ENCODE measurements at places on chromosomes 2 and 18.

DNA sequence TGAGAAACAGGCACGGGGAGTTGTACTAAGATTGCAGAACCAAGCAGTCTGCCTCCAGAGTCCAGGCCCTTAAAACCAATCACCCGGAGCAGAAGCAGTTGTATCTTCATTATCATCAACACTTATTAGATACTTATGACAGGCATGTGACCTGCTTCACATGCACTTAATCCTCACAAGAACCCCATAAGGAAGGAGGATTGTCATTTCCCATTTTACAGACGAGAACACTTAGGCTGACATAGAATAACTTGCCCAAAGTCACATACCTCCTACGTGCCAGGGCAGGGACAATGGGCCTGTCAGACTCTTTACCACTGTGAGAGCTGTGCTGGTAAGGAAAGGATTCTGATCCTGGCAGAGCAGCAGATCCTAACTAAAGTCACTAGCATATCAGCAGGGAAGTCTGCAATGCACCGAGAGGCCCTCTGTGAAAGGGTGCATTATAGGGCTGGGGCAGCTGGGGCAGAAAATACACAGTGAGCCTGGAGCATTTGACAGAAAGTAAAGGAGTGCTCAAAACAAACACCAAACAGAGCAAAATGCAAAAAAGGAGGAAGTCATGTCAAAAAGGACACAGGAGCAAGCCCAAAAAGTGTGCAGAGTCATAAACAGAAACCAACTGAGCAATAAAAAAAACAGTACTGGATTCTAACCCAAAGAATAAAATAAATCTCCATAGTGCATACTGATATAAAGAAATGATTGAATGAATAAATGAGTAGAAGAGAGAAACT, 55.9 kb upstream of the SP3 start:
- DNase-seq, result no peak

DNA sequence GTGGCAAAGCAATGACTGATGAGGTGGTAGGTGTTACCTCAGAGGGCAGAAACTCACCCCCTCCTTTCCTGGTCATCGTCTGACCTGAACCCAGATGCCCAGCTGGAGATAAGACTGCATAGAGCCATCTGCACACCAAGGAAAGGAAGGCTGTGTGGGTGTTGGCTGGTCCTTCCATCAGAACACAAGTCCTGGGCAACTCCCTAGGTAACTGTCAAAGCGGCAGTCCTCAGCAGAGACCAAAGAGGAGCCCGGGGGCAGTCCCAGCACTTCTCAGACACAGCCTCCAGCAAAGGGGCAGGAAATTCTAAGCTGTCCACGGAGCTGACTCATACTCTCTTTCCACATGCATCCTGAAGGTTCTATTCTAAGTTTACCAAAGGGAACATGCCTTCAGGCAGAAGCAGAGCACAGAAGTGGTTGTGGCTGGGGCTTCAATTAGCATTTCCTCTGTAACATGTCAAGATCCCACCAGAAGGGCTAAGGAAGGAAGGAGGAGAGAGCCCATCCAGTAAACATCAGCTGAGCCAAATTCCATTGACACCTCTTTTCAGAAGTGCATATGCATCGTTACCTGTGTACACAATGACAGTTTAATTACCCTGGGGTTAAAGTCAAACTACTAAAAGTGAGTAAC, 54.7 kb downstream of the SPRED2 start:
- no peak for DNase-seq

DNA sequence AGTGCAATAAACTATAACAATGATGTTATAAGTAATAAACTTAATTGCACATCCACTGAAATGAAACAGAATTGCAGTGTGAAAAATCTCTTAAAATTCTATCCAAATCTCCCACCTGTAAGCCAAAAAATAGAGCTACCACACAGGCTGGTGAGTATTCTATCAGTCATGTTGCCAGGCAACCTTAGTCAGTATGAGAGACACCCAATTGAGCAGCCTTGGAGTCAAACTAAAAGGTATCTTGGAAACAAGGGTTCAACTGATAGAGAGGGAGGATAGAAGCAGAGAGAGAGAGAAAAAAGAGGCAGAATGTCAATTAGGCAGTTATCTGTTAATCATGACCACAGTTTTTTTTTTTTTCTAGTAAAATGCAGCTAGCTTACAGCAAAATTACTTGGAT, 45.8 kb downstream of the GALNT13 start:
- DNase-seq, result no peak

DNA sequence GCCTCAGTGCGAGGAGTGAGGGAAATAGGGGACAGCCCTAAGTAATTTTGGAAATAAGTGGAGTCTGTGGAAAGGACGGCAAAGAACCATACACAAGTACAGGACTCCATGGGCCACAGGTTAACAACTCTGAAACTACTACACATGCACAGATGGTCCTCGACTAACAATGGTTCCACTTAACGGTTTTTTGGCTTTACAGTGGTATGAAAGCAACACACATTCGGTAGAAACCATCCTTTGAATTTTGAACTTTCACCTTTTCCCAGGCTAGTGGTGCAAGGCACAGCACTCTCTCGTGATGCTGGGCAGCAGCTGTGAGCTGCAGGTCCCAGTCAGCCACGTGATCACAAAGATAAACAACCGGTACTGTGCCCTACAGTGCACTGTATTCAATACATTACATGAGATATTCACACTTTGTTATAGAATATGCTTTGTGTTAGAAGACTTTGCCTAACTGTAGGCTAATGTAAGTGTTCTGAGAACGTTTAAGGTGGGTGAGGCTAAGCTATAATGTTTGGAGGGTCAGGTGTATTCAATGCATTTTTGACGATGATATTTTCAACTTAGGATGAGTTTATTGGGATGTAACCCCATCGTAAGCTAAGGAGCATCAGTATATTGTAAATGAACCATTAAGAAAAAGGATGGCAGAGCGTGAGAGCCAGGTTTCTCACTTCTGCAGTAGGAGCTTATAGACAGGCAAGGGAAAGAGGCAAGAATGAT, 44.6 kb downstream of the TBC1D8 start:
- no peak for DNase-seq

DNA sequence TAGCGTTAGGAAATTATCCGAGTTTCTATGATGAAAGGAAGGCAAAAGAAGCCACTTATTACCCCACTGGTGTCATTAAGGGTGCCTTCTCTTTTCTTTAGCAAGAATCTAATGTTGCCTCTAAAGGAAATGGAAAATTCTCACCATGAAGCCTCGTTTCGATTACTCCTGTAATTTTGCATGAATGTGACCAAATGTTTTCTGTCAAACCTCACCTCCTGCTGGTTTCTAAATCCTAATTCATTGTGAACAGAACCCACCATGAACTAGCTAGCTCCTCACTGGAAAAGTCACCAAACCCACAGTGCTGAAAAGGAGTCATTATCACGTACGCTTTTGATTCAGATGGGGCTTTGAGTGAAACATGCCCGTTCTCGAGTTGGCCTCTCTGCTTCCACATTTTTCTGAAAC, 119.9 kb downstream of the COPS8 start:
- no peak for DNase-seq

DNA sequence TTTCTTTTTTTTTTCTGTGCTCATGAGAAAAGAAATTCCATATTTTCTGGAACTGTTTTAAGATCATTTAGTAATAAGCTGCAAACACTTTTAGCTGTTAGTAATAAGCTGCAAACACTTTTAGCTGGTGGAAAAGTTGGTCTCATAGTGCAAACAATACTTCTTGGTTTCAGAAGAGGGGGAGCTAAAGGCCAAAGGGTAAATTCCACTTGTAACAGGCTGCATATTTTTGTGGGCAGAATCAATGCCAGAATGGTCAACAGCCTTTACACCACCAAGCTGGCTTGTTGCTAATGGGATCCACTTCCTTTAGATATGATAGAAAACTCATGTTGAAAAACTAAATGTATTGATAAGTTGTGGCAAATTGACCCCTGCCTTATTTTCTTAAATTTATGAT, 356.8 kb downstream of the NR4A2 start:
- DNase-seq, result no peak

DNA sequence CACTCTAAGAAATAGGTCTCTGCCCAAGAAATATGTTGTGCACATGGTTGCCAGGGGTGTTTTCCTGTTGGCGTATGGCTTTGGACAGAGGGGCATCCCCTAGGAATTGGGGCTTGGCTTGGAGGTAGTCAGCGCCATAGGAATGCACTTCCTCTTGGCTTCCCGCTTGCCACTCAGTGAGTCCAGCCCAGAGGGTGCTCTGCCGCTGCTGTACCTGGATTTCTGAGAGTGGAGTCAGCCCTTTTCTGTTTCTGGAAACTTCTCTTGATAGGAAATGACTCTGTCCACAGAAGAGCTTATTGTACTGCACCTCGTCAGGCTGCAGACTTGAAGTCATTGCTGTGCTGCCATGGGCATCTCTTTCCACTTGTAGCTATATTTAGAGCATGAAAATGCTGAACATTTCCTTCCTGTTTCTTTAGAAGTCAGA, 116.7 kb upstream of the MGAT5 start:
- no peak for DNase-seq

DNA sequence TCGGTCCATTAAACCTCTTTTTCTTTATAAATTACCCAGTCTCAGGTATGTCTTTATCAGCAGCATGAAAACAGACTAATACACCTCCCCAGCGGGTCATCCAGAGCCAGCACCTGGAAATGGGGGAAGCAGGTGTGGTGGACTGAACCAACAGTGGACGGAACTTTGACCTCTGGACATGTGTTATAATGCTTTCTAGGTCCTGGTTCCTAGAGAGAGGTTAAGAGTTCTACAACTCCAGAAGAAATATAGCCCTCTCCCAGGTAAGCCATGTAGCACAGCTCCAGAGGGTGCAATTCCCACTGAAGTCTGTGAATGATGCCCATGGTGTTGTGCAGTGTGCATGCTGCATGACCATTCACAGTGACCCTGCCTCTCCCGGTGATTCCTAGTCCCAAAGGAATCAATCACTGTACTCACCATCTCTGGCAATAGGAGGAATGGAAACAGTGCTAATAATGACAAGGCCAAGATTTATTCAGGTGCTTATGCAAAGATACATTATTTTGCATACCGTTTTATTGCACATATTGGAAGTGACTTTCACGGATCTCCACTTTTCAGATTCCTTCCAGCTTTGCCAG, 45.2 kb upstream of the MYO1B start:
- no peak for DNase-seq
